CD4-positive, alpha-beta T cell (primary cell): ENCODE measurements at places on chromosomes 5 and 9.
A peak's percentile ranks its signal among the peaks of the same experiment; 100 is the strongest.

DNA sequence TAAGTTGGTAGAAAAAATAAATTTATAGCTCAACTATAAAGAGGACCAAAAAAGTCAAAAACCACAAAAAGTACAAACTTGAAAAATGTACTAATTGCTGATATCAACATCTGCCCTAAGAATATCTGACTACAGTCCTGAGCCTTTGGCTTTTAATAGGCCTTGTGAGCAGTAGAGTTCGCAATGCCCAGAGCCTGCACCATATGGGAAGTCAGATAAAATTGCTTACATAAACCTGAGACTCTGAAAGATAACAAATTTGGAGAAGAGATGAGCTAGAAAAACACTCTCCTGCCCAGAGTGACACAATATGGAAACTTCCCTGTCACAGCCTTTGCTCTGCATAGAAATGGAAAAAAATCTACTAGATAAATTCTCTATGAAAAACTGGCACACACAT is 368.0 kb upstream of the GRIN3A start:
- no peak for DNase-seq

DNA sequence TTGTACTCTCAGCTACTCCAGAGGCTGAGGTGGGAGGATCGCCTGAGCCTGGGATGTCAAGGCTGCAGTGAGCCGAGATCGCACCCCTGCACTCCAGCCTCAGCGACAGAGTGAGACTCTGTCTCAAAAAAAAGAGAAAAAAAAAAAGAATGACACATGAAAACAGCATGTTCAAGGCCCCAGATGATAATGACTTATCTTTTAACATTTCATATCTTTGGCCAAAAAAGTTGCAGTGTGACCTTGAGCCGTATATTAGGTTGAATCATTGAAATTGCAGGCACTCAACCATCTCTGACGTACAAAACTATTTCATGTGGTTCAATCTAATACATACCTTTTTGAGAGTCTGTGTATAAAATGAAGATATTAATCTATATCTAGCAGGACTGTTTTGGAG is 79.1 kb upstream of the CPEB4 start:
- no peak for DNase-seq

DNA sequence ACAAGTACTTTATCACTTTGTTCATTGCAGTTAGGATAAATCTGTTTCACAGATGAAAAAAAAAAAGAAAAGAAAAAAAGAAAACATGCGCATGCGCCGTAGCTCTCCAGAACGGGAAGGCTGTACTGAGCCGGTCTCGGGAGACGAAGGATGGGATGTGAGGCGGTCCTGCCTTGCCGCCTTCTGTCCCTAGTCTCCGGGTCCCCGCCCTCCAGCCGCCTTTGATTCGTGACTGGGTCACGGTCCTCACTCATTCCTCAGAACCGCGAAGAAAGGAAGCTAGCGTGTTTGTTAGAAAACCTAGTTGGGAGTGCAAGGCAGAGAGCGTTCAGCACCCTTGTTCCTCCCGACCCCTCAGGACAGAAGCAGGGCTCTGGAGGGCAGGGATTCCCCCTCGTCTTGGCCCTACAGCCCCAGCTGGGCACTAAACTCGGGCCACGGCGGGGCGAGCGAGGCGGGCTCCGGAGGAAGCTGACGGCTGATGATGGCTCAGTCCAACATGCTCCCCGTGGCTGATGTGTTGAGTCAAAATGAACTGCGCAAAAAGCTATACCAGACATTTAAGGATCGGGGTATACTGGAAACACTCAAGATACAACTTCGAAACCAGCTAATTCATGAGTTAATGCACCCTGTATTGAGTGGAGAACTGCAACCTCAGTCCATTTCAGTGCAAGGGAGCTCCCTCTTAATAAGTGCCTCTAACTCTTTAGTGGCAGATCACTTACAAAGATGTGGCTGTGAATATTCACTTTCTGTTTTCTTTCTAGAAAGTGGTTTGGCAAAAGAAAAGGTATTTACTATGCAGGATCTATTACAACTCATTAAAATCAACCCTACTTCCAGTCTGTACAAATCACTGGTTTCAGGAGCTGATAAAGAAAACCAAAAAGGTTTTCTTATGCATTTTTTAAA is 40.0 kb downstream of the CPLANE1 start:
- DNase-seq: peak; percentile 6

- DNase-seq: no peak
Observed at GRCh38 chr5:141603923-141604717, 14.7 kb downstream of the DIAPH1 start.

- DNase-seq: no peak
Observed at GRCh38 chr9:133351908-133352634, 4.1 kb downstream of the RPL7A start.

- DNase-seq: no peak
Observed at GRCh38 chr5:89255845-89256463, 373.0 kb upstream of the MEF2C start.

GRCh38 chr9:16526380-16526779 is 344.1 kb downstream of the BNC2 start:
- DNase-seq: no peak

DNA sequence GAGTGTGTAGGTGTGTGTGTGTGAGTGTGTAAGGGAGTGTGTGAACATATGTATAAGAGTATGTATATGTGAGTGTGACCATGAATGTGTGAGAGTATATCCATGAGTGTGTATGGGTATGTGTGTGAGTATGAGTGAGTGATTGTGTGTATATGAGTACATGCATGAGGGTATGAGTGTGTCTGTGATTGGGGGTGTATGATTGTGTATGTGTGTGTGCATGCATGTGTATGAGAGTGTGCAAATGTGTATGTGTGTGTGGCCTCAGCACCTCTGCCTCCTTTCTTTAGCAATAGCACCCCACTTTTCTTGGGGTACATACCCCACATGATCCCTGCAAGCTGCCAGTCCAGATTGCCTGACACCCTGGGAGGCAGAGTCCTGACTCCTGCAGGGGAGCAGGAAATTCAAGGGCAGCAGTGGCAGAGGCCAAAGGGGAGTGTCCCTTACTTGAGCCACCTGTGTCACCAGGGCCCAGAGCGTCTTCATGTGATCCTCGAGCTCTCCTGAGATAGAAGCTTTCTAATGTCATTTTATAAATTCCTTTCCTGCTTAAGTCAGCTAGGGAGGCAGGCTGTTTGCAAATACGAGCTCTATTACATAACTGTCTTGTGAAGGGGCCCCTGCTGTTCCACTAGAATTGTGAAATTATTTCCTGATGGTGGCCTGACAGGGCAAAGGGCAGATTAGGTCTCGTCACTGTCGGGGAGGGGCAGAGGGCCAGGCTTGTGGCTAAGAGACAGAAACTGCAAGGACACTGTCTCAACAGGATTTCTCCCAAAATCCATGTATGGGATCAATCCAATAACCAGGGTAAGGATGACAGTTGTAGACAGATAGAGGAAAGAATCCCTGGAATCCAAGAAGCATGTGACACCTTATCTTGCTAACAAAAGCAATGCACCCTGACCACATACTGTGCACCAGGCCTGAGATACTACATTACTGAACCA is 389.1 kb downstream of the GADD45G start:
- DNase-seq: no peak

GRCh38 chr5:157571357-157571827 is 4.2 kb downstream of the ADAM19 start:
- DNase-seq: peak; percentile 56

GRCh38 chr5:77426670-77427069 is 65.4 kb downstream of the WDR41 start:
- DNase-seq: no peak

DNA sequence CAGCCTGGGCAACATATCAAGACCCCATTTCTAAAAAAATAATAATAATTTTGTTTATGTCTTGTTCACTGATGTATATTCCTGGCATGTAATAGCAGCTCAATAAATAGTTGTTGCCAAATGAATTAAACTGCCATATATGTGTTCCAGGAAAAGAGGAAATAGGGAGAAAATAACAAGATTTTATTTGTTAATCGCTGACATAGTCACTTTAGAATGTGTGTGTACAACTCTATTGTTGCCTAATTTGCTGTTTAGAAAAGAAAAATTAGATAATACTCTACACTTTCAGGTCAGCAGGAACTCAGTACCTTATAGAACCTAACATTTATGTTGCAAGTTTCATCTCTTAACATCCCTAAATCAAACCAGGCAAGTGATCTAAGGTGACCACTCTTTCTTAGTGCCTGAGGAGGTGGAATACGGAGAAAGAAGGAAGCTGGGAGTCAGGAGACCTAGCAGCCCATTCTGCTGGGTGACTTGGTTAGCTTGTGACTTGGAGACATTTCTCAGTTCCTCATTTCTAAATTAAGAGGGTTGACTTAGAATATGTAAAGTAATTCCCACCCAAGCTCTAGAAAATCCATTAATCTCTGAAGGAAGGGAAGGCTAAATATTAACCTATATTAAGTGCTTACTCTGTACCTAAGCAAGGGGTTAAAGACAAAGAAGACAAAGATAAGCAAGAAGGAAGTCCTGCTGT is 110.3 kb upstream of the IQGAP2 start:
- DNase-seq: no peak

DNA sequence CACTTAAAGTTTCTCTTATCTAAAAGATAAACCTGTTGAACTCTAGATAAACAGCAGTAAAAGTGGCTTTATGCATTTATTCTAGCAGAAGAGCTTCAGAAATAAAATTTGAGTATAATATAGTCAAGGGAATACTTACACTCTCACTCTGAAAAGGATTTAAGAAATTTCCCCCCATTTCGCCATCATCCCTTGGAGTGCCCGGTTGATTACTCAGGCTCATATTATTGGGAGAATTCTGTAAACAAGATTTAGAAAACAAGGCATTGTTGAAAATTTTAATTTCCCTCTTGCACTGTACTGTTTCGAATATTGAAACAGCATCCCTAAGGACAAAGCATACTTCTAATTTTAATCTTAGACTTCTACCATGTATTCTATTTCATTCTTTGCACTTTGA is 34.5 kb upstream of the ACOT12 start:
- no peak for DNase-seq

DNA sequence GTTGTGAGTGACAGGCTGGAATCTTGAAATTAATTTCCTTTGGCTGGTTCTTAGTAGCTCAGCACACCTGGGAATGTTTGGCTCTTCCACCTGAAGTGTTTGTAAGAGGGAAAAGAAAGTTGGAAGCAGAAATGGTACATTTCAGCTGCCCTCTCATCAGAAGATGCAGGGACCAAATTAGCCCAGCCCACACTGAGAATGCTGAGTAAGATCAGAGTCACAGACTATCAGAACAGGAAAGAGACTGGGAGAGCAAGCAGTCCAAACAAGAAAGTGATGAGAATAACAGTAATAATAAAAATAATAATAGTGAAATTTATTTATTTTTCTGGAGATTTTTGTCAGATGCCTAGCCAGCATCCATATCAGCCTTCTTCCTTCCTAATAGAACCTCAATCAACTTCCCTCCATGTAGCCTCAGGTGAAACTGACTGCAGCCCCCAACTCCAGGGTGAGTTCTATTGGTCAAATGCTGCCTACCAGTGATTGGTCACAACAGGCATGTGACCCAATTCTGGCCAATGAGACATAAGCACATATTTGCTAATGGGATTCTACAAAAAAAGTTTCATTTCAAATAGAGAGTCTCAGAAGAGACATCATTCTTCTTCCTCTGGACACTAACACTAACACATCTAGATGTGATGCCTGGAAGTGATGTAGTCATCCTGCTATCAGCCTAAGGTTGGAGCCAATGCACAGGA is 31.2 kb upstream of the ADRA1B start:
- no peak for DNase-seq

GRCh38 chr9:105313238-105313637 is 68.8 kb downstream of the SLC44A1 start:
- no peak for DNase-seq

DNA sequence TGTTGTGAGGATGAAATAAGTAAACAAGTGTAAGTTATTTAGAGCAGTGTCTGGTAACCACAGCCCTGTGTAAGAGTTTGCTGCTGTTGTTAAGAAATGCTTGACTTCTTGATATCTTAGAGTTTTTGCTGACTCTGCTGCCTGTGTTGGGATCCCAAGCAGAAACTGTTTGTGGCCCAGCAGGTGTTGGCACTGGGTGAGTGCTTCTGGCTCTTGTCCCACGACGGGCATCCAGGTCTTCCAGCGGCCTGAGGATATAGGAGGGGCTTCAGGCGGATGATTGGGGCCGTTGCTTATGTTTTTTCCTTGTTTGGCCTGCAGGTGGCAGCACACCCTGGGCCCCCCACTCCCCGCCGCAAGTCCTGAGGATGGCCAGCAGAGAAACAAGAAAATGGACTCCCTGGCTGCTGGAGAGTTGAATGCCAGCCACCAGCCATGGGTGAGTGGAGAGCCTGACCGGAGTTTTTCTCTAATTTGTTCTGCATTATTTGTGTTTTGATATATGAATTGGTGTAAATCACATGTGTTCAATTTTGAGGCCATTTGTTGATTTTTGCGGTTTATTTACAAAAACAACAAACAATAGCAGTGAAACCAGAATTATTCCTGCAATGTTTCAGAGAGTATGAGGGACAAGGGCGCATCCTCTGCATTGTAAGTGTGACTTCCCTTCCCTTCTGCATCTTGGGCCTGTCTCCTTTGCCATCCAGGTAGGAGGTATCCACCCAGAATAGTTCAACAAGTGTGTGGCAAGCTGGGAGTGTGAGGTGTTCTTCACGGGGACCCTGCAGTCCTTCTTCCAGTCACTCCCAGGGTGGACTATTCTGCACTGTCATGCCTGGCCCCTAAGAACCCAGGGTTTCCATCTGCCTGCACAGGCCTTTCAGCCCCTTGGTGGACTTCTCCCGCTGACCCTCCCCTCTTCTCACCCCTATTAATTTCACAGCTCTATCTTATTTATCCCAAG is 50.3 kb downstream of the SLC22A5 start:
- DNase-seq: peak; percentile 27

DNA sequence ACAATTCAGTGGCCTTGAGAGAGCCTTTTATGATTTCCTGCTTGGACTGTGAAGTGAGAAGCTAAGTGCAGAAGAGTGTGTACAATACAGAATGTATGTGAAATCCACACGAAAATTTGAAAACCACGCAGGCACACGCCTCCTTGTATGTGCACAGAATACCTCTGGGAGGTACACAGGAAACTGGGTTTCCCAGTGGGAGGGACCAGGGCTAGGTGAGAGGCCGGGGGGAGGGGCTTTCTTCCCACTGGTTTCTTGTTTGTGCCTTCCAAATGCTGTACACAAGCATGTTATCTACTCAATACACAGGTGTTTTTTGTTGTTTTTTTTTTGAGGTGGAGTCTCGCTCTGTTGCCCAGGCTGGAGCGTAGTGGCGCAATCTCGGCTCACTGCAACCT is 16.1 kb downstream of the C9orf50 start:
- DNase-seq: no peak

DNA sequence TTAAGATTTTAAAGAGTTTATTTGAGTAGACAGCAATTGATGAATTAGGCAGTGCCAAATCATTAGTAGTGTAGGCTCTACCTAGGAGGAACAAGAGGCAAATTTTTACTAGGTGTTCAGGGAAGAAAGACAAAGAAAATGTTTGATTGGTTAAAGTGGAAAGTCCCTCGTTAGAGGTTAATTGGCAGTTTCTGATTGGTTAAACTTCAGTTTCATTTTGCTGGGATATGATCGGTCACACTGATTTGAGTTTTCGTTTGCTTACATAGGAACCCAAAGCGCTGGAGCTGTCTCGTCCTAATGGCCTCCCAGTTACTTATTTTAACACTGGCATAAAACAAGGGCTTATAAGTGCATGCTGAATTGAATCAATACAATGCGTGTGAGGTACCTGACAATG is 15.1 kb downstream of the DMAC1 start:
- peak; percentile 11 for DNase-seq
